ENCODE measurements at places on chromosomes 2 and 18.

GRCh38 chr18:21393986-21394385 is 152.0 kb downstream of the GREB1L start:
- DNase-seq: no peak

- DNase-seq: no peak
Measured at GRCh38 chr18:44036501-44036900, 644.2 kb upstream of the SETBP1 start.

DNA sequence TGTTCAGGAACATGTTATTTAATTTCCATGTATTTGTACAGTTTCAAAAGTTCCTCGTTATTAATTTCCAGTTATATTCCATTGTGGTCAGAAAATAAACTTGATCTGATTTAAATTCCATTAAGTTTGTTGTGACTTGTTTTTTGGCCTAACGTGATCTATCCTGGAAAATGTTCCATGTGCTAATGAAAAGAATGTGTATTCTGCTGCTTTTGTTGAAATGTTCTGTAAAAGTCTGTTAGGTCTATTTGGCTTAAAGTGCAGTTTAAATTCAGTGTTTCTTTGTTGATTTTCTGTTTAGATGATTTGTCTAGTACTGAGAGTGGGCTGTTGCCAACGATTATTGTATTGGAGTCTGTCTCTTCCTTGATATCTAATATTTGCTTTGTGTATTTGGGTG is 148.0 kb downstream of the UBR3 start:
- no peak for DNase-seq

DNA sequence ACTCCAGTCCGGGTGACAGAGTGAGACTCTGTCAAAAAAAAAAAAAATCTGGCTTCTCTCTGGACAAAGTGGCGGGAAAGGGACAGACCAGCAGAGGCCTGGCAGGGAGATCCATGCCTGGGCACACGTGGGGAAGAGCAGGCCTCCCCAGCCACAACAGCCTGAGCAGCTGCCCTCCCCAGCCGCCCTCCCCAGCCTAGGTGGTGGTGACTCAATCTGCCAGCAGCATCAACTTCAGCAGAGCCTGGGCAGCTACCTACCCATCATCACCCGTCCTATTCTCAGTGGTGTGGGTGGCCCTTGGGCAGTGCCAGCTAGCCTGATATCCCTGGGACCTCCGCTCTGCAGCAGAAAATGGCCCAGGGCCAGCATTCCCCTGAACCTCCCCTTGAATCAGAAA is 612.4 kb downstream of the FBXO15 start:
- no peak for DNase-seq

GRCh38 chr2:86441882-86442641 is 891 bp downstream of the KDM3A start:
- no peak for DNase-seq

All from cortex of kidney (tissue), 1 donor.